Activated naive CD8-positive, alpha-beta T cell treated with anti-CD3 and anti-CD28 coated beads, Interleukin-2, amount 10 ng/mL, durations not matched to agents 7 days and 5 days (primary cell): ENCODE measurements at places on chromosomes 5 and 9. TPM values are rescaled to one million over a fixed set of nuclear protein-coding genes. Genes with fewer than 3 reads are reported as not detected.
A peak's percentile ranks its signal among the peaks of the same experiment; 100 is the strongest.

DNA sequence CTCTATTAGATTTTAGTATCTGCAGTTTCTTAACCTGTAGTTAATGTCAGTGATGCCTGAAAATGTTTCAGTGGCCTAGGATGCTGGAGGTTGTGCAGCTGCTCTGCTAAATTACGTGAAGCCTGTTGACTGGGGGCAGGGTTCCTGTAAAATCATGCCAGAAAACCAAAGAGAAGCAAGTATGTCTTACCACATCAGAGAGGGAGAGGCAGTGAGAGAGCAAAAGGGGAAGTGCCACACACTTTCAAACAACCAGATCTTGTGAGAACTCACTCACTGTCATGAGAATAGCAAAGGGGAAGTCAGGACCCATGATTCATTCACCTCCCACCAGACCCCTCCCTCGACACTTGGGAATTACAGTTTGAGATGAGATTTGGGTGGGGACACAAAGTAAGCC lies 83.9 kb upstream of the CYLC2 start:
- H3K4me1 ChIP-seq = no peaks in the 10 kb centered on the region
- H3K27ac ChIP-seq = no peak overlapping the region
- no peak for DNase-seq
- H3K27me3 ChIP-seq = no peaks in the 10 kb centered on the region

GRCh38 chr9:37004424-37004935 lies 29.6 kb downstream of the PAX5 start:
- no peak for DNase-seq
- H3K27ac ChIP-seq = no peak overlapping the region
- H3K4me1 ChIP-seq = no peaks in the 10 kb centered on the region
- no peaks in the 10 kb centered on the region for H3K36me3 ChIP-seq

DNA sequence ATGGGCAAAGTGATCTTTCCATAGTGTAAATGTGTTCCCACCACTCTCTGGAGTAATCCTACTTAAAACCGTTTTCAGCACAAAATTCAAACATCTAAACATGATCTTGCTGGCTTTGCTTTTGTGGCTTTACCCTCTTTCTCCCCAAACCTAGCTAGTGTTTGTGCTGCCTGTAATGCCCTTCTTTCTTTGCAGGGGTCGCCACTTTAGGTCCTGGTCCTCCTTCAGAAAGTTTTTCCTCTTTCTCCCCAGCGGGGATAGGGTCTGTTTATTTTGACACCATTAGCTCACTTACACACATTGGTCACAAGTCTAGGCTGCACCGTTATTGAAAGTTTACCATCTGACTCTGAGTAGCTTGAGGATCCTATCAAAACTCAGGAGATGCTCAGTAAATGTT lies 736 bp upstream of the HSD17B4 start:
- peaks cover 3% of the 10 kb centered on the region for H3K36me3 ChIP-seq
- no peak overlapping the region for H3K27ac ChIP-seq
- peaks cover 8% of the 10 kb centered on the region for H3K27me3 ChIP-seq
- H3K4me1 ChIP-seq = peaks cover 12% of the 10 kb centered on the region

MLANA gene
- total RNA-seq = not detected

- H3K27me3 ChIP-seq = no peaks in the 10 kb centered on the region
- no peak overlapping the region for H3K27ac ChIP-seq
- no peak overlapping the region for H3K4me3 ChIP-seq
- peak; percentile 48 for DNase-seq
- H3K4me1 ChIP-seq = peaks cover 8% of the 10 kb centered on the region
- no peaks in the 10 kb centered on the region for H3K36me3 ChIP-seq
Measured at GRCh38 chr9:99807276-99807852, 14.3 kb upstream of the NR4A3 start.

BHMT2 gene
- total RNA-seq = not detected

DNA sequence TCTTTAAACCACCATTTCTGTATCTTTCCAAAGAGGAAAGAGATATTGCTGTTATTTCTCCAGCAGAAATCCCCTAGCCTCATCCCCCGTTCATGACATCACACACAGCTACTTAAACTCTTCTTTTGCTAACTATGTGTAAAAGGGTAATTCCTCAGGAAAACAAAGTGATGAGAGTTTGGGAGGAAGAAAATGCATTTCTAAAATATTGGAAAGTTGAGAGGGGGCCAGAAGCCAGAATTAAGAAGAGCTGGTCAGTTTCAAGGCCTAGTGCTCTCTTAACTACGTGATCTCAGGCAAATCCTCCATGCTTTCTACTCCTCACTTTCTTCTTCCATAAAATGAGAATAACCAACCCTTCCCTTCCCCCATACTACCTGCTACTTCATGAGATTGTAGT lies 109.4 kb downstream of the LIFR start:
- H3K27me3 ChIP-seq = peaks cover 71% of the 10 kb centered on the region
- H3K27ac ChIP-seq = no peak overlapping the region
- H3K4me3 ChIP-seq = no peak overlapping the region

DNA sequence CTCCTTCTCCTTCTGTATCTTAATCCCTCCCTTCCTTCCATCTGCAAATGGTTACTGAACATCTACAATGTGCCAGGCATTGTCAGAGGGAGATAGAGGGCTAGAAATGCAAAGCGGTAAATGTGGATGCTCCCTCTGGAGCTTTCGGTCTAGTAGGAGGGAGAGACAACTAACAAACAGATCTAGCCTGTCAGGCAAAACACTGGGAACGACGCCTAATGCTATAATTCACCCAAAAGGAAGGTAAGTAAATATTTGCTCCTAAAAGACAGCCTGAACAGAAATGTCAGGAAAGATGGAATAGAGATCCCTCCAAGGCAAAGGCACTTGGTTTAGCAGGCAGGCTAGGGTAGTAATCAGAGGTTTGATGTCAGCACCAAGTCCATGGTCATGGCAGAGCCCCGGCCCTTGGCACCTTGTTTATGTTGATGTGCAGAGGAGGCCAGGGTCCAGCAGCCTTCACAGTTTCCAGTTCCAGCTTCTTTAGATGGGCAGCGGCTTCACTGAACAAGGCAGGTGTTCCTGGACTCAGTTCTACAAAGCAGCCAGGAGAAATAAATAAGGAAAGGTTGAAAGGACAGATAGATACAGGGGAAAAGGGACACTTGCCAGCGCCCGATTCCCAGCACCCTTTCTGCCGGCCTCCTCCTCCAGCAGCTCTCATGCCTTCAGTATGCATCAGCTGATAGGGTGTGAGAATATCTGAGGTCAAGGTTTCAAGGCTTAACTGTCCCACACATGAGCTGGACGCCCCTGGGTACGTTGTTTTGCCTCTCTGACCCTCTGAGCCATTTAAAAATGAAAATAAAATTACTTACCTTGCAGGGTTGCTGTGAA lies 46.5 kb upstream of the FRRS1L start:
- peaks cover 8% of the 10 kb centered on the region for H3K27me3 ChIP-seq
- DNase-seq = no peak
- H3K27ac ChIP-seq = no peak overlapping the region

GRCh38 chr9:14245901-14246525 lies 67.9 kb downstream of the NFIB start:
- DNase-seq = no peak
- no peak overlapping the region for H3K4me3 ChIP-seq
- no peaks in the 10 kb centered on the region for H3K36me3 ChIP-seq
- H3K27me3 ChIP-seq = peaks cover 2% of the 10 kb centered on the region
- H3K4me1 ChIP-seq = no peaks in the 10 kb centered on the region
- H3K27ac ChIP-seq = no peak overlapping the region

PCSK1 gene
- not detected for total RNA-seq

STC2 gene
- 14.7 TPM for total RNA-seq

DNA sequence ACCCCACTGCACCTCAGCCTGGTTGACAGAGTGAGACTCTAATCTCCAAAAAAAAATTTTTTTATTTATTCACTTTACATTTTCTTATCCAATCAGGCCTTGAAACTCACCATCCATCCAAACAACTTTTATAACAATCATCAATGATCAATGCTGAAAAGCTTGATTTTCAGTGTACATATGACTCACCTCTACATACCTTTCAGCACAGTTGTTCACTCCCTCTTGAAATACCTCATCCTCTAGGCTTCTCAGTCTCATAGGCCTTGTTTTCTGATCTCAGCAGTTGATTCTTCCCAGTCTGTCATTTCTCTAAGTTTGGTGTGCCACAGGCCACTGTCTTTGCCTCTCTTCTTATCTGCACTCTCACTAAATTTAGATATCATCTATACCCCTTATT lies 36.2 kb downstream of the GRIN3A start:
- no peaks in the 10 kb centered on the region for H3K36me3 ChIP-seq
- H3K27me3 ChIP-seq = peaks cover 17% of the 10 kb centered on the region
- peaks cover 6% of the 10 kb centered on the region for H3K4me1 ChIP-seq
- no peak for DNase-seq
- H3K4me3 ChIP-seq = no peak overlapping the region

DNA sequence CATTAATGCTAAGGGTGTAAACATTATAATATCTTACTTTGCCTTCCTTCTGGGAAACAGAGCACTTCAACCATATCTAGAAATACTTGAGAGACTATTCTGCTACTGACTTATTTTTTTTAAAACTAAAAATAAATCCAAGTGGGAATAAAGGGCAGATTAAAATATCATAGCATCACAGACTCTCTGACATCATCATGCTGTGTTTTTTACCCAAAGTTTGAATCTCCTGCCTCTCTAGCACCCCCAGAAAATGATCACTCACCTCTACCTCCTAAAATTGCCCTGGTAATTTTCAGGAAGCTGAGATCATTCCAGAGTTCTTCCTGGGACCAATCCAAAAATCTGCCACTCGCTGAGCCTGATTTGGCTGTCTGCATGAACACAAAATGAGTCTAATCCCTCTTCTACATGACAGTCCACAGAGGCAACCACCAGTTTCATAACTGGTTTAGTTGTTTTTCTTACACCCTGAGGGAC lies 813.8 kb upstream of the DMAC1 start:
- H3K27me3 ChIP-seq = peaks cover 5% of the 10 kb centered on the region
- no peak overlapping the region for H3K27ac ChIP-seq
- DNase-seq = no peak
- no peaks in the 10 kb centered on the region for H3K36me3 ChIP-seq

IFNA21 gene
- not detected for total RNA-seq

FLT4 gene
- total RNA-seq = 13.2 TPM
